Skeletal muscle cell (primary cell): ENCODE measurements at places on chromosomes 4 and X.

- no peak for DNase-seq
Measured at GRCh38 chrX:155134255-155134654, 62.9 kb downstream of the BRCC3 start.

DNA sequence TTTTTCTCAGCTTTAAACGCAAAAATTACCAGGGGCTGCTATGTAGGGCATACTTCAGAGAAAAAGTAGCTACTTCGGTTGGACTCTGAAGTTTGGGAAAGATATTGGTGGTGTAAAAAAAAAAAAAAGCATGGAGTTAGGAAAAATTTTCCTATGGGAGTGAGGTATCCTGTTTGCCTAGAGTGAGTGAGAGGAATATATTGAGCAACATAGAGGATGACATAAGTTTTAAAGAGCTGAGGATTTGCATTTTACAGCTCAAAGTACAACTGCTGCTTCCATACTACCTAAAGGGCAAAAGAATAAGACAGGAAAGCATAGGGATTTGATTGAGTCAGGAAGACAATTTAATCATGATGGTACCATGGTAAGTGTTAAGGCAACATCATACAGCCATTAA is 7.3 kb downstream of the GPRASP1 start:
- DNase-seq, result no peak

GRCh38 chrX:129659141-129659540 is 4.4 kb upstream of the APLN start:
- no peak for DNase-seq

DNA sequence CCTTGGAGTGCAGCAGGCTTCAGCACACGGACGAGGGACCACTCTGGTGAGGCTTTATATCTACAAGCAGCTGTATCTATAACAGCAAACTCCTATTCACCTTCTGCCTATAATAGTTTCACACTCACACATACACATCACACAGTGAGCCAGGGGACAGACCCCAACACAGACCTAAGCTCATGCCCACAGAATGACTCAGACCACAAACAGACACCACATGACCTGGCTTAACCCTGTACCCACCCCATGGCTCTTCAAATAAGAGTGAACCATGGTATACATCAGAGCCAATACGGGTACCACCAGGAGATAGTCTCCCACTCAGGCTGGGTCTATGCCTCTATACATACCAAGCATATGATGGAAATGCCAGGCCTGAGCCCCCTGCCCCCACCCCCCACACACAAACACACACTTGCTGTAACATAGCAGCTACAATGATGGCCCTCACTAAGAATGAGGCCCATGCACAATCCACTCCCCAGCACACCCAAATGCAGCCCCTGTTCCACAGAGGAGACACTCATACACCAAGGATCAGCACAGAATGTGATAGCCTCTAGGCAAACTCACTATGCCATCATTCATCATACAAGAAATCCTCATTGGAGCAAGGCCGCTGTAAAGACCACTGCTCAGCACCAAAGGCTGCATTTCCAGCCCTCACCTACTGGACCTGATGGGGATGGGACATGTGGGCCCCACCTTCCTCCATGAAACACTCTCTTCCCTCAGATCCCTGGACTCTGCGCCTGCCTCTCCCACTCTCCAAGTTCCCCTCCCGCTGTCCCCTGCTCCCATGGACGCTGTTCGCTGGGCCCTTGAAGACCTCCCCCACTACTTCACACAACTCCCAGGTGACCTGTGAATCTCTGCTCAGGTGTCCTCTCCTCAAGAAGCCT is 62.1 kb upstream of the XIAP start:
- no peak for DNase-seq

GRCh38 chrX:133477986-133478385 is 62.7 kb upstream of the GPC4 start:
- DNase-seq, result no peak

GRCh38 chr4:58953575-58953974 is 1843.4 kb upstream of the IGFBP7 start:
- no peak for DNase-seq

- DNase-seq, result peak; percentile 90
Measured at GRCh38 chr4:142379277-142380051, 466.6 kb downstream of the INPP4B start.

DNA sequence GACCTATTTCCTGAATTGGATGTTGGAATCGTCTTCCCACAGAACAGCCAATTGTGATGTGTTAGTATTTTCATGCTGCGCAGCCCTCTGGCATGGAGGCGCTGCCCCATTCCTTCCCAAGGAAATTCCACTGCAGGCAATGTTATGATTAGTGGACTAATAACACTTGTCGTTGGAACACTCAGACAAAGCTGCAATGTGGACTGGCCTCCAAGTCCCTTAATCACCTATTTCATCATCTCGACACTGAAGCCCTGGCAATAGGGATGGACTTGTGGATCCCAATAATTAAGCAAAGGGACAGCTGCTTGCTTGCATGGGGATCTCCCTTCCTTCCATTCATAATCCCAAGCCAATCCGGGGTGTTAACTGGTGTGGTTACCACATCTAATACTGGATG is 78.8 kb upstream of the PLAC1 start:
- DNase-seq, result no peak

DNA sequence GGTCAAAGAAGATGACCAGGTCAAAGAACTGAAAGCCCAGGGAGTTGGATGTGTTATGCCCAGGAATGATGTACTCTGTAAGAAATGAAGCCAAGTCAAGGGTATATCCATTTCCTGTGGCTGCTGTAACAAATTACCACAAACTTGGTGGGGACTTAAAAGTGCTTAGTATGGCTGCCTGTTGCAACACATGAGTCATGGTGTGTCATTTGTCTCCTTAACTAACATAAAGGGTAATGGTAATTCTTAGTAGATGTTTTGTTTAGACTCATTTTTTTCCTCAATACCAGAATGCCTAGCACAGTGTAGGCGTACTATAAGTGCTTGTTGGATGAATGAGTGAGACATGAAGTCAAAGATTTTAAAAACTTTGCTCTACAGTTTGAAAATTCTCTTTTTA is 45.7 kb downstream of the SYTL5 start:
- DNase-seq, result peak; percentile 86

- DNase-seq, result no peak
Measured at GRCh38 chr4:10130178-10130888, 13.7 kb upstream of the WDR1 start.

- no peak for DNase-seq
Measured at GRCh38 chr4:78926826-78927225, 12.4 kb downstream of the PAQR3 start.

GRCh38 chrX:47178337-47178736 is 15.3 kb upstream of the UBA1 start:
- DNase-seq, result no peak

GRCh38 chr4:106056914-106057313 is 161.6 kb downstream of the NPNT start:
- no peak for DNase-seq

DNA sequence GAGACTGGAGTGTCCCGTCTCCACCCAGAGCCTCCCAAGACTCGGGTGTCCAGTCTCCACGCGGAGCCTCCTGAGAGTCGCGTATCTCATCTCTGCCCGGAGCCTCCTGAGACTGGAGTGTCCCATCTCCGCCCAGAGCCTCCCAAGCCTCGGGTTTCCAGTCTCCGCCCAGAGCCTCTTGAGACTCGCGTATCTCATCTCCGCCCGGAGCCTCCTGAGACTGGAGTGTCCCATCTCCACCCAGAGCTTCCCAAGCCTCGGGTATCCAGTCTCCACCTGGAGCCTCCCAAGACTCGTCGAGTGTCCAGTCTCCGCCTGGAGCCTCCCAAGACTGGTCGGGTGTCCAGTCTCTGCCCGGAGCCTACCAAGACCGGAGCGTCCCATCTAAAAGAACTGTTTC is 2.3 kb downstream of the FAM47C start:
- DNase-seq, result no peak

GRCh38 chr4:153246446-153247115 is 42.3 kb downstream of the TRIM2 start:
- DNase-seq, result no peak

DNA sequence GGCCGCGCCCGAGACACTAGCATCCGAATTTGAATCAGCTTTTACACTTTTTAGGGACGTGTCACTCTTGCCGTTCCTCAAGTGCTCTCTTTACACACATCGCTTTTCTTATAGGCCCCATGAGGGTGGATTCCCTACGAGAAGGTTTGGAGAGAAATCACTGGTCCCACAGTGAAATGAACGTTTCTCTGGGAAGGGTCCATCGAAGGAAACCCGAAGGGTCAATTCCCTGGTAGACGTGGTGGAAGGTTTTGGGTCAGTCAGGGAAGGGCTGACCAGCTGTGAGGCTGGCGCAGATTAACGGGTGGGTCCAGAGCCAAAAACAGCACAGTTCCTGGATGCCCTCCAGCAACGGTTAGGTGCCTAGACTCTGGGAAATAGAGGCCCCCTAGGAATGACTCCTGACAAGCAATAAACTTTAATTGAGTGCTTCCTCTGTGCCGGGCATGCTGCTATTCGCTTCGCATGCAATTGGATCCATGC is 35.9 kb downstream of the ETDC start:
- DNase-seq, result peak; percentile 68

GRCh38 chr4:110514889-110515479 is 39.0 kb downstream of the ENPEP start:
- no peak for DNase-seq

DNA sequence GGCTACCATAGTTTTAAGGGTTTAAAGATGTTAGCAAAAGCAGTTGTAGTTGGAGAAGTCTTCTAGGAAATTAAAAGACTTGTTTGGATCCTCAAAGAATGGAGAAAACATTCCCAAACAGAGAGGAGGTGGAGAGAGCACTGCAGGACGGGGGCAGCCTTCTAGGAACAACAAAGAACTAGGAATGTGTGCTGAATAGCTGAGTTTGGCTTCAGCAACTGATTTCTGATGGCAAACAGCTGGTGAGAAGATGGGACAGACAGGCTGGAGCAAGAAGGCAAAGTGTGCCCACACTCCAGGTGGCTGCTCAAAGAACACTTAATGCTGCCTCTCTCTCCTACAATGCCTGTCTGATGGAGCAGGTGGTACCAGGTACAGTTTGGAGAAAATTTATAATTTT is 1331.1 kb downstream of the ADGRL3 start:
- DNase-seq, result no peak

DNA sequence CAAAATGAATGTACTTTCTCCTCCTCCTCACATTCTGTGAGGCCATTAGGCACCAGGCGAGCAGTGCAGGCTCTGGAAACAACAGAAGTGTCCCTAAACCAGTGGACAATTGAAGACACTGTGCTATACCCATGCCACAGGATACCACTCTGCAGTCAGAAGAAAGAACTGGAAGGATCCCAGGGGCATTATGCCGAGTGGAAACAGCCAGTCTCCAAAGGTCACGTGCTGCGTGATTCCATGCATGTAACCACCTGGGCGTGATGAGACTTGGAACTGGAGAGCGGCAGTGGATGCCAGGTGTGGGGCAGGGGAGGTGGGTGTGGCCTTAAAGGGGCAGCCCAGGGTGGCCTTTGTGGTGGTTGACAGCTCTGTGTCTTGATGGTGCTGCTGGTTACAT is 139.4 kb downstream of the EVC2 start:
- DNase-seq, result no peak
